Activated T-cell treated with anti-CD3 and anti-CD28 coated beads, Interleukin-2, amount 50 U/mL, for 72 hours (primary cell): ENCODE measurements at places on chromosomes 7 and 10. TPM values are rescaled to one million over a fixed set of nuclear protein-coding genes. Genes with fewer than 3 reads are reported as not detected.

LRRN3 gene
- 24.0 TPM for total RNA-seq

TMEM273 gene
- total RNA-seq = 88.0 TPM

GHRHR gene
- not detected for total RNA-seq

- no peaks in the 10 kb centered on the region for H3K4me1 ChIP-seq
- no peak overlapping the region for H3K27ac ChIP-seq
- DNase-seq = no peak
- no peak overlapping the region for H3K4me3 ChIP-seq
Observed at GRCh38 chr7:70153933-70154332, 555.7 kb downstream of the AUTS2 start.
